Dermis blood vessel endothelial cell (primary cell): ENCODE measurements at places on chromosomes 5 and 9. TPM values are rescaled to one million over a fixed set of nuclear protein-coding genes. Genes with fewer than 3 reads are reported as not detected.

DNA sequence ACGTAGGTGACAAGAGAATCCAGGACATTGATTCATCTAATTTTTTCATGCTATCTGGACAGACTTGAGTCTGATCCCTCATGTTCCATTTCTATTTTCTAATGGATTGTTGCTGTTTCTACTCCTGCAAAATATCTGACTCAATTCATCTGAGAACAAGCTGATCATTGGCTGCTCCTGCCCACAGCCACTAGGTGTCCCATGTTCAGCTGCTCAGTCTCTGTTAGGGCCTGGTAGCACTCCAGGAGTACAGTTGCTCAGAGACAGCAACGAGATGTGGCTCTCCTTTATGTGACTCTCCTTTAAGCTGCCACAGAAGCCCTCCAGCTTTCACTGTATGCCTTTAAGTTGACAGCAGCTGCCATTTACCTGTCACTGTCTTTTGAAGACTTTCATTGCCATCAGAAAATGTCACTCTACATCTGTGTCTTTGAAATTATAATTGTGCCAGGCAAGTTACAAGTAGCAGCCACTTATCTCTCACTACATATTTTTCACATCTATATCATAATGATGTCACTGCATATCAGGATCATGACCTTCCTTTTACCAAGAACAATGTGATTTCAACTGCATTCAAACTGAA lies 1944.2 kb upstream of the NUDT12 start:
- DNase-seq = no peak

DNA sequence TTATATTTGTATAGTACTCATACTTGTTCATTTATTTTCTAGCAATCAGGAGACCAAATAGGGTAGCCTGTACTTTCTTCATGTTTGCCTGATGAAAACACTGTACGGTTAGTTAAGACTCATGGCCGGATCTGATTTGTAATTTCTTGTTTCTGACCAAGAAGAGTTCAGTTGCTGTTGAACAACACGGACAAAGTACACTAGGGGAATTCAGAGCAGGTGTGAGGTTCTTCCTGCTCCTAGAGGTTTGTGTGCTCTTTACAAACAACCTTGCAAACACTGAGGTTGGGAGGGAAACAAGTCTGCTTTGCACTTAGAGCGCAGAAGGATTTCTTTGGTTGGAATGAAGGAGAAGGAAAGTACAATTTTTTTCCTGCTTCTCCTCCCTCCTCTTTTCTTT lies 69.7 kb downstream of the TRIO start:
- DNase-seq = no peak

DNA sequence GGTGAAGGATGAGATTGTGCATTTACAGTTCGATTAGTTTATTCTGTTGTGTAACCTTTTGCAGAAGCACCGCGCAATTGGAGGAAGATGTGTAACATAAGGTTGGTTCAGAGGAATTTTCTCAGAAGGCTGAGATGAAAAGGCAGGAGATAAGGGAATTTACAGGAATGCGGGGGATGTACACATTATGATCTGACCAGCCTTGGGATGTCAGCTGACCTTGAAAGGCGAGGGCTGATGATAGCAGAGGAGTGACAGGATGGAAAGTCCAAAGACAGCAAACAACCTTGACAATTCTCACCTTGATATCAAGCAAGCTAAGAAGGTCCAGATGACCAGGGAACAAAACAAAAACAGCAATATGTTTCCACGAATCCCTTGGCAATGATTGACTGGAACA lies 88.8 kb downstream of the OTULIN start:
- DNase-seq = no peak

- DNase-seq = no peak
Measured at GRCh38 chr5:131664929-131665328, 29.9 kb upstream of the RAPGEF6 start.

DNA sequence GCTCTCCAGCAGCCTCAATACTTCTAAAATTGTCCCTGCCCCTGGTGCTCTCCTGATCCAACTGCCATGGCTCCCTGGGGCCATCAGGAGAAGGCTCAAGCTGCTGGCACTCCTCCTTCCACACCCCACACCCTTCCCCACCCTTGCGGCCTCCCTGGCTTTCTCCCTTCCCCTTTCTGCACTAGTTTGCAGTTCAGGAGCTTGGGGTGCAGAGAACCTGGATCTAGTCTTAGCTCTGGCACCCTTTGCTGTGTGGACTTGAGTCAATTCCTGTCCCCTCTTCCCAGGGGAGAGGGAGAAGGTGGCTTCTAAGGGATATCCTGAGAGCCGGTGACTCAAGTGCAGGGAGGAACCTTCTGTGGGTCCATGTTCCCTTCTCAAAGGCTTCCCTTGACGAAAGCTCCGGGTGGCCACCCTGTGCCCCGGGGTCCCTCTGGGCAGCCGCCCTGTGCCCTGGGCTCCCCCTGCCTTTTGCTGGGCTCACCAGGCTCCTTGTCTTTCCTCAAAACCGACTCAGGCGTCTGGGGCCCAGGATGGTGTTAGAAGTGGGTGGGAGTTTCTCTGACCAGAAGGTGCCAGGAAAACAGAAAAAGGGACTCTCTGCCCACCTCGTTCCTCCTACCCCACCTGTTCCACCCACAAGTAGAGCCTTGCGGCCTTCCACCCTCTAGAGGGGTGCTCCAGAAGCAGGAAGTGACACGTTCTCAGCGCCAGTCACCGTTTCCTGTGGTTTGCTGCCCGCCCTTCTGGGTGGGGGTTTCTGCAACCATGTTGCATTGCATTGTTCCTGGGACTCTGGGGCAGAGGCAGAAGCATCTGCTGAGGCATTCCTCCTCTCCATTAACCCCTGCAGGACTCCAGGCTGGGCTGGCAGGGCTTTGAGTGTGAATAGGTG lies 15.0 kb downstream of the GLIPR2 start:
- DNase-seq = peak; percentile 87

GRCh38 chr9:94806307-94806893 lies 79.9 kb downstream of the AOPEP start:
- DNase-seq = peak; percentile 57

- DNase-seq = peak; percentile 95
Measured at GRCh38 chr5:75668977-75669689, 48.1 kb downstream of the POC5 start.

- DNase-seq = no peak
Measured at GRCh38 chr5:149576021-149576420, 5.3 kb upstream of the ARHGEF37 start.

LURAP1L gene
- total RNA-seq = 1.1 and 2.7 TPM in 2 replicates

MYOT gene
- total RNA-seq = not detected in 2 replicates

DNA sequence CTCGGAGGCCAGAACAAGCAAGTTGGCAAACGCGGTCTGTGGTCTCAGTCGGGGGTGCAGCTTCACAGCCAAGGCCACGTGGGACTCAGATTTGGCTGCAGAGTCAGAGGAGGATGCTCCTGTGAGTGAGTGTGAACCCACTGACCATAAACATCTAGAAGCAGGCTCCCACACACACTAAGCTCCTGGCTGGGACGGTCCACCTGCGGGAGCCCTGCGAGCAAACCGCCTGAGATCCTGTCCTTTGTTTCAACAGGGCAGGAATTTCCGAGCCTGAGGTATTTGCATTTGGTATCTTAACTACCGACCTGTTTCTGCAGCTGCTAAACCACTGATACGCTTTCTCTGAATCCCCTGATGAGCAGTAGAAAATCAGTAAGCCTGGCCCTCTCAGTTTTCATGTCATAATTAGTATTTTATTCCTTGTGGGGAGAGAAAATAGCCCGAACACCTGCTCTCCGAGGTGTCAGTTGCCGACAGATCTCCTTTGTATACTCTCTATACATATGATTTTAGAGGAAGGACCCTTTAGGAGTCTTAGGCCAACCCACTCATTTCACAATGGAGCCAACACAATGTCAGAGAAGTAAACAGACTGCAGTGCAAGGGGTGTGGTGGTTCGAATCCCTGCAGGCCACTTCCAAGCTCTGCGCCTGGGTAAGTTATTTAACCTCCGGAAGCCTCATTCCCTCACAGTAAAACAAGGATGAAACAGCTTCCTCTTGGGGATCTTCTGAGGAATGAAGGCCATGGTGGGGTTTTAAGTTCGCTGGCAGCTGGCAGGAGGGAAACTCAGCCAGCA lies 40.9 kb upstream of the PWWP2A start:
- no peak for DNase-seq

PKD2L2 gene
- total RNA-seq = 0.17 TPM in 1 of 2 replicates, not detected in the other

SYNPO gene
- total RNA-seq = 14.6 and 19.1 TPM in 2 replicates

DNA sequence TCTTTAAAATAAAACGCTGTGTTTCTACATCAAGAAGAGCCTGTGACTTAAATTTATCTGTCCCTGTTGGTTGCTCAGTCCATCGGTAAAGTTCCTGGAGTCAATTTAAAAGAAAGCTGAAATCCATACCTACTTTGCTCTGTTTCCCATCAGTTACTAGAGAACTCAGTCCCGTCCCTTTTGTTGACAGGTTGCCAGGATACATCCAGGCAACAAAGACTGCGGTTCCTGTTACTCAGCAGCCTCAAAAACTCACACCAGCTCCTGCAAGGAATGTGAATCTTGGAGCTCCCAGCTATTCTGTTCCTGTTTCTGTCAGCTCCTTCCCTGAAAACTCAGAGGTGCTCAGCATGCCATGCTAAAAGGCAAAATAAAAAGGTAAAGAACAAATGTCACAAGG lies at the start of gene ZNF474:
TSS of gene ZNF474 (plus strand) at position 241 of the 400 bp plus-strand sequence. CDS start 22,445 bp downstream, outside the sequence.
- DNase-seq = peak; percentile 90

- DNase-seq = peak; percentile 63
Measured at GRCh38 chr5:50958852-50959457, 292.5 kb downstream of the PARP8 start.

DNA sequence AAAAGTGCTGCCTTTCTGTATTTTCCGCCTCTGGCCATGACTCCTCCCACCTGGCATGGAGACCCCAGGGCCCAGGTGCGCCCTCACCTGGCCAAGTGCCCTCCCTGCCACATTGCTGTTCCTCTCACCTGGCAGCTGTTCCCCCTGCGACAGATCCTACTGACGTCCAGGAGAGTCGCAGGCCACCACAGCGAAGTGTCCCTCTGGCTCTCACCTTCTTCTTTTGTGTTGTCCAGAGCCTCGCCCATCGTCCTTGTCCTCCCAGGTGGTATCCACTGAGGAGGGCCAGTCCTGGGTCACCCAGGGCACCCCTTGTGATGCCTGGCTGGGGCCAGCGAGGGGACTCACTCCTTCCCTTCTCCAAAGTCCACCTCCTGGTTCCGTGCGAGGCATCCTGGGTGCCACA lies 2.6 kb downstream of the NKD2 start:
- DNase-seq = peak; percentile 48

ORM2 gene
- total RNA-seq = not detected in 2 replicates

PCDHB14 gene
- total RNA-seq = 0.98 and 1.0 TPM in 2 replicates

IL3 gene
- total RNA-seq = not detected in 2 replicates

GRCh38 chr9:89797937-89798455 lies 193.2 kb downstream of the GADD45G start:
- DNase-seq = no peak

GRCh38 chr9:129981180-129981907 lies 61.6 kb downstream of the FNBP1 start:
- peak; percentile 91 for DNase-seq

DNA sequence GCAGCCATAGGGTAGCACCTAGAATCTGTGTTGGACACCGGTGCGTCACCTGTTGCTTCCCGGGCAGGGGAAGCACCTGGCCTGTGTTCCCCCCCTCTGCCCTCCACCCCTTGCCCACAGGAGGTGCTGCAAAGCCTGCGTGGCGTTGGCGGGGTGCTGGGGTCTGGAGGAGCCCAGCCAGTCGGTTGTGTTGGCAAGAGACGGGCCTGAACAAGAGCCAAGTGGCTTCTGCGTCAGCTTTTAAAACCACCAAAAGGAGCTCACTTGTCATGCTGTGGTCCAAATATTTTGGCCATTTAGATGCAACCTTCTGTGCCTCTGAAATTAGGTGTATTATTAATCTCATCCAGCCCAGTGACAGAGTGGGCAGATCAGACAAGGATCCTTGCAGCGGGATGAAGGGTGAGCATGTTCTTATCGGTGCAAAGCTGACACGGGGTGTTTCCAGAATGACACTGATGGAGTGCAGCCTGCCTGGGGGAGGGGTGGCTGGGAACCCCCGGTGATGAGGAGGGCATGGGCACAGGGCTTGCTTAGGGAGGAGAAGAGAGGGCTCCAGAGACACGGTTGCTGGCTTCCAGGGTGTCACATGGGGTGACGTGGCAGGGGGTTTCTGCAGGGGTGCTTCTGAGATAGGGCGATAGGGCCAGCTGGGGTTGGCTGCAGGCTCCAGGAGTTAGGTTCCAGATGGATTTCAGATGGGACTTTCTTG lies 9.7 kb upstream of the RXRA start:
- DNase-seq = no peak

CEL gene
- 0.14 and 0.17 TPM in 2 replicates for total RNA-seq

DNA sequence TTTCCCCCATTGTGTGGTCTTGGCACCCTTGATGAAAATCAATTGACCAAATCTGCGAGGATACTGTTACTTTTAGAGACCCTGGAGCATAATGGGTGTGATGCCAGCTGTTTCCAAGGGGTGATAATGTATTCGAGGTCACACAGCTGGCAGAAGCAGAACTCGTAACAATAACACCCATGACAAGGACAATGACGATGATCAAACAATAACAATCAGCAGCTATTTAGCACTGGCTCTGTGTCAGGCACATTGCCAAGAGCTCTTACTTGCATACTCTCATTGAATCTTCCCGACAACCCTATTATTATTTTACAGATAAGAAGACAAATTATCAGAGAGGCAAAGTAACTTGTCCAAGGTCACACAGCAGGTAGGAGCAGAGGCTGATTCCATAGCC lies 223.7 kb upstream of the MSX2 start:
- no peak for DNase-seq

SH3TC2 gene
- 18.0 and 60.6 TPM in 2 replicates for total RNA-seq

DNA sequence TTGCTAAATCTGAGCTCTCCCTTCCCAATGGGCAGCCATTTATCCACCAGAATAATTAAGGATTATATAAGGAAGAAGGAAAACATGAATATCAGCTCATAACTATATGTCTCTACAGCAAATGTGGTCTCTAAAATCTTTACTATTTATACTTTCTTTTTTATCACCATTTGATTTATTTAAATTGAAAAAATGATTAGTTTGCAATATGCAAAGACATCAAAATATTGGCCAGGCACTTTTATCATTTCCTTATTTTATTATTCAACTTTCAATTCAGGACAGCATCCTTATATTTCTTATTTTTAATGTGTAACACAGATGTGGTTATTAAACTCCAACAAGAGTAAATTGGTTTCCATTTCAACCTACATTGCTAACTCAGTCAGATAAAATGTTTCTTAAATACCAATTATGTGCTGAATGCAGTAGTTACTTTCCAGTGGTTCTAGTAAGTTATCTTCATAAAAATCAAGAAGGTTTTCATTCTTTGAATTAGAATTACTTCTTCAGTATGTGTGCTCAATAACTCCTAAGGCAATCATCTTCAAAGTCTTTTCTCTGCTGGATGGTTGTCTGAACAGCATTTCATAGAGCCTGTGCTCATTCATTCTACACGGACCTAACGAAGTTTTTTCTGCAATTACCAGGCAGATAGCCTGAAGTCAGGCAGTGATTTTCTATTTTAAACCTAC lies 1148.0 kb downstream of the CDH12 start:
- no peak for DNase-seq

GRCh38 chr5:174303035-174303434 lies 257.5 kb downstream of the NSG2 start:
- no peak for DNase-seq

GRCh38 chr5:95141141-95141540 lies 143.8 kb downstream of the MCTP1 start:
- DNase-seq = no peak
